ENCODE measurements at places on chromosomes 5 and 9. TPM values are rescaled to one million over a fixed set of nuclear protein-coding genes. Genes with fewer than 3 reads are reported as not detected.

DNA sequence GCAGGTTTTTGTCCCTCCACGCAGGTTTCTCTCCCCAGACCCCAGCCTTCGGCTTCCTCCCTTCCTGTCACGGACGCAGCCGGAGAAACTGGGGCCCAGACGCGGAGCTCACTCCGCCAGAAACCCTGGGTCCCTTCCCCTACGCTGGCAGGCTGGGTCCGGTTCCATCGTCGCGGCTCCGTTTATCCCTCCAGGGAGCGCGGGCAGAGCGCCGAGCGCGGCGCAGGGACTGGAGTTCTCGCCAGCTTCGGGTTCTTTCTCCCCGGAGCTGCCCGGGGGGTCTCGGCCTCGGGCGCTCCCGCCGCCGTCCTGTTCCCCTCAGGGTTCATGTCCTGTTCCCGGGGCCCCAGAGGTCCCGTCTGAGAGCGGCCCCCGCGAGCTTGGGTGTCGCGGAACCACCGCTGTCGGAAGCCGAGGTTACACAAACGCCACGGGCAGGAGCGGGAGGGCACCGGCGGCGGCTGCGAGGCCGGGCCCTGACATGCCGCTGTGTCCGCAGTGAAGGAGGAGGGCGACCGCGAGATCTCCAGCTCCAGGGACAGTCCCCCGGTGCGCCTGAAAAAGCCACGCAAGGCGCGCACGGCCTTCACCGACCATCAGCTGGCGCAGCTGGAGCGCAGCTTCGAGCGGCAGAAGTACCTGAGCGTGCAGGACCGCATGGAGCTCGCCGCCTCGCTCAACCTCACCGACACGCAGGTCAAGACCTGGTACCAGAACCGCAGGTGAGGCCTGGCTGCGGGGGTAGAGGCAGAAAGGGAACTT is 4.6 kb downstream of the BARHL1 start:
- no peak for DNase-seq

DNA sequence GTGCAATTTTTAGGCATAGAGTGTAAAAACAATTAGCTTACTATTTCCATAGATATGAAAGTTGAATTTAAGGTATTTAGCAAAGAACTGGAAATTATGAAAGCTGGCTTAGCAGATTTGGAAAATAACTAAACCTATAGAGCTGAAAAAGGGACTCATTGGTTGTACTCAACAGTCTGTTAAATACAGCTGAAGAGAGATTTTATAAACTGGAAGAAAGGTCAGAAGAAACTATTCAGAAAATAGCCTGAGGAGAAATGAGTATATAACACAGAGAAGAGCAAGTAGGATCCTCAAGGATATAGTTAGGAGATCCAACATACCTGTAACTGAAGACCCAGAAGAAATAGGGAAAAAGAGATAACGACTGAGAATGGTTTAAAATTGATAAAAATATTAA is 97.6 kb upstream of the SLIT3 start:
- no peak for DNase-seq

GRCh38 chr5:81513982-81514381 is 120.0 kb upstream of the ACOT12 start:
- no peak for DNase-seq

DNA sequence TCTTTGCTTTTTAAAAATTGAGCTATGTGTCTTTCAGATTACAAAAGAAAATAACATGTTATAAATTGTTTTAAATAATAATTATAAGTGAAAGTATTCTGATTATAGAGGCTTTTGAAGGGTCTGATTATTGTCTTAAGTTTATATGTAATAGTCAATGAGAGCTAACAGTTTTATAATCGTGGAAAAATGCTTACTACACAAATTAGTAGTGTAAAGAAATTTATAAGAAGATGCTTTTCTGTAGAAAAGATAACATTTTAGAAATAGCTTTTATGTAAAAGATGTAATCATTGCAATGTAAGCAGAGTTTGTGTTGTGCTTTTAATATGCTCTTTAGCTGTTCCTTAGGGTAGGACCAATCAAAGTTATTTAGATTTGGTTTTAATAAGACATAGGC is 18.6 kb downstream of the RBM27 start:
- no peak for DNase-seq

DCANP1 gene
- 0.08 TPM for total RNA-seq

HRH2 gene
- total RNA-seq = 0.84 TPM

PCDHA1 gene
- not detected for total RNA-seq

C9orf50 gene
- 0.36 TPM for total RNA-seq

CXCL14 gene
- 23.3 TPM for total RNA-seq

Data from left colon (tissue), 2 donors.